Stimulated activated CD4-positive, alpha-beta T cell treated with anti-CD3 and anti-CD28 coated beads, Interleukin-12 subunit alpha, Interleukin-12 subunit beta, amount 100 ng/mL, for 48 hours (primary cell): ENCODE measurements at places on chromosomes 5 and 9.

GRCh38 chr9:127541865-127542264, 70.2 kb upstream of the STXBP1 start:
- DNase-seq = no peak

- DNase-seq = no peak
Observed at GRCh38 chr5:81820863-81821262, 70.0 kb upstream of the SSBP2 start.

DNA sequence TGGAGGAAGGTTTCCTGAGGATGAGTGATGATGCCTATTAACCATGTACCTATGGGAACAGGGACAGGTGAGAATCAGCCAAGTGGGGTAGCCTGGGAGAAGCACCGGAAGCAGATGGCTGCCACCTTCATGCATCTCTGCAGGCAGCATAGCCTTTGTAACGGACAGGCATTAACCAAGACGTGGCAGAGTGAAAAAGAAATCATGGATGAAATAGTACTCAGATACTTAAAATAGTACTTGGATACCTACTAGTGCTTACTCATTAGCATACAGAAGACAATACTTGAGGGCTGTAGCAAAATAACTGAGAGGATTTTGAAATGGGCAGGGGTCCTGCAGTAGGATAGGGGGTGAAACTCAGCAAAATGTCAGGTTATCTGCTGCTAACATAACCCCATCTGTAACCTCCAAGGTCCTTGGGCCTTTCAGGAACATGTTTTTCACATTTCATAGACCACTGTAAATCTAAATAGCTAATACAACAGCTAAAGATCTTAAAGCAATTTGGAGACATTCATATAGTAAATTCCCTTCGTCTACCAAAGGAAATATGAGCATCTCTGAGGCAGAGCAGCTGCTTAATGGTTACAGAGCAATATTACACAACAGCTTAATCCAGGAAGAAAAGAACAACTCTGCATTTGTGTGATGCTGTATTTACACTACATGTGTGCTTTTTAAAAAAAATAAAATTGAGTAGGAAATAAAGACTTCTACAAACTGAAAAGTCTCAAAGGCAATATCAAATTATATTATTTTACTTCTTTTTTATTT, 154.3 kb downstream of the NFIB start:
- DNase-seq = no peak

GRCh38 chr5:166992874-166993722, 1298.3 kb upstream of the WWC1 start:
- DNase-seq = no peak

GRCh38 chr5:12292610-12293204, 388.5 kb upstream of the CTNND2 start:
- no peak for DNase-seq

DNA sequence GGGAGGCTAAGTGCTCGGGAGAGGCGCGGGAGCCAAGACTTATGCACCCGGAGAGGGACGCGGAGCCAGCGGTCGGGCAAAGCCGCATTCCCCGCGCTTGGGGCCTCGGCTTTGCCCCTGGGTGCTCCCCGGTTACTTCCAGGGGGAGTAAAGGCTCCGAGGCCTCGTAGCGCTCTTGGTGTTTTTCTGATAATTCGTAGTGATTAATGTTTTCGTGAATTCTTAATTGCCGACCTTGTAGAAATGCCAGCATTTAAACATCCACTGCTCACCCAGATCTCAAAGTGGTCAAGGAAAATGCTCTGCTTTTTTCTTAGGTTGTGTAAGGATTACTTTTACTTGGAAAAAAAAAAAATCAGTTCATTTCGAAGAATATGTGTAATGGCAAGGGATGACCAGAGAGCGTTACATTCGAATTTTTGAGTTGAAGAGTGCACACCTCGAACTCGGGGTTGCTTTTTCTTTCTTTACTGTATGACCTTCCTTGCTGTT, 654 bp upstream of the TUT7 start:
- DNase-seq = no peak

- no peak for DNase-seq
Observed at GRCh38 chr5:98483301-98483685, 290.2 kb upstream of the RGMB start.

GRCh38 chr5:142984525-142984924, 214.3 kb downstream of the ARHGAP26 start:
- DNase-seq = no peak

DNA sequence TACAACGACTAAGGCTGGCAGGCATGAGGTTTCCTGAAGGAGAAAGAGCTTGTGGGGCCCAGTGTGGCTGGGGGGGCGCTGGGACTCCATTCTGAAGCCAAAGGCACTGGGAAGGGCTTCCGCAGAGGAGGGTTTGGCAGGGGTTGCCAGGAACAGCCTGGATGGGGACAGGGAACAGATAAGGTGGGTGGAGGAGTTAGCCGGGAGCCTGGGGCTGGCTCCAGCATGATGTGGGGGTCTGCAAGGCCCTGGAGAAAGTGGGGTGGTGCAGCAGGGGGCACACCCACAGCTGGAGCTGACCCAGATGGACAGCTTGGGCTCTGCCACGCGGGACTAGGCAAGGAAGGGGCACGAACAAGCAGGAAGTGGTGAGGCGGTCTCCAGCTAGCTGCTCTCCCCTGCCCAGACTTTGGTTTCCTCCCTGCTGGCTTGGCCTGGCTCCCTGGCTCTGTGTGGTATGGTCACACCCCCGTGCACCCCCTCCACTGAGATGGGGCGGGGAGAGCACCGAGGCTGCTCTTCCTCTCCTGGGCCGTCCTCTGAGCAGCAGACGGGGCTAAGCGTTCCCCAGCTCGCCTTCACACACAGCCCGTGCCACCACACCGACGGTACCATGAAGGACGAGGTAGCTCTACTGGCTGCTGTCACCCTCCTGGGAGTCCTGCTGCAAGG, at the start of gene LTC4S:
Gene LTC4S, plus strand, starts transcription at position 519 of the 672 bp plus-strand sequence. Its CDS starts 95 bp downstream, at position 614.
- DNase-seq = no peak

DNA sequence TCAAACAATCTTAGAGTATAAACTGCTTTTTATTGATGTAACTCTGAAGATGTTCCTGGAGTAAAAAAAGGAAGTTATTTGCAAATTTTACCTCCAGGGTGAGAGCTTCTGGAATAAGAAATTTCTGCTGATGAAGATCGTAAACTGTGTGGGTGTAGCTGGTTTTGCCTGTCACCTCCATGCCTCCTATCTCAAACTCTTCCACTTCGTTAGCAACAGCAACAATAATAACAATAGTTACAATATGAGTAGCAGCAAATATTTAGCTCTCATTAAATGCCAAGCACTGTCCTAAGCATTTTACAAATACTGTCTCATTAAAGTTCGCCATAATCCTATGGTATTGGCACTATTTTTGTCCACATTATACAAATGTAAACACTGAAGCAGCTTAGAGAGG, 57.9 kb downstream of the GCNT1 start:
- DNase-seq = no peak

DNA sequence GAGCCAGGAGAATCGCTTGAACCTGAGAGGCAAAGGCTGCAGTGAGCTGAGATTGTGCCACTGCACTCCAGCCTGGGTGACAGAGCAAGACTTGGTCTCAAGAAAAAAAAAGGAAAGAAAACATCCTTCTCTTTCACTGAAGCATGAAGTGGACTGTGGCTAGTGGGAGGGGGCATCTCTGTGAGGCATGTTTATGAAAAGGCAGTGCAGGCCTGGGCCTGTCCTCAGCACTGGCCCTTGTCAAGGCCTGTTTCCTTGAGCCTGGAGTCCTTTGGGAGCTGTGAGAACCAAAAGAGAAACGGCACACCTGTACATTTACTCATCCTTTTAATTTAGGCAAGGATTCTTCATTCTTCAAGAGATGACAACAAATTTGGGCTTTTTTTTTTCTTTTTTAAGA, 18.3 kb upstream of the FUBP3 start:
- DNase-seq = no peak

DNA sequence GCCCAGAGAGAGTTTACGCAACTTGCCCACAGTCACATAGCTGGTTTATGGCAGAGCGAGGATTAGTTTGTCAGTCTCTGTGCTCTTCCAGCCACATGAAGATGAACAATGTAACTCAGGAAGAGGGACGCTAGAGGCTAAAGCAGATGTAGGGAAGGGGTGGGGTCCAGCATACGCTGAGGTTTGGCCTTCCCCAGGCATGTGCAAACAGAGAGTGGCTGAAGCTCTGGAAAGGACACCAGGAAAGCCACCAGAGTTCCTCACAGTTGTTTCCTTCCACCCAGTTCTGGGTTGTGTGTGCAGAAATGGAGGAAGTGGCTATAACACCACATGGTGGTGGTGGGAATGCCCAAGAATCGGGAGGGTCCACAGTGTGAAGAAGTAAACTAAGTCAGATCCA, 60.0 kb downstream of the SNX18 start:
- no peak for DNase-seq

GRCh38 chr5:165631235-165631634, 2125.8 kb downstream of the MAT2B start:
- no peak for DNase-seq

DNA sequence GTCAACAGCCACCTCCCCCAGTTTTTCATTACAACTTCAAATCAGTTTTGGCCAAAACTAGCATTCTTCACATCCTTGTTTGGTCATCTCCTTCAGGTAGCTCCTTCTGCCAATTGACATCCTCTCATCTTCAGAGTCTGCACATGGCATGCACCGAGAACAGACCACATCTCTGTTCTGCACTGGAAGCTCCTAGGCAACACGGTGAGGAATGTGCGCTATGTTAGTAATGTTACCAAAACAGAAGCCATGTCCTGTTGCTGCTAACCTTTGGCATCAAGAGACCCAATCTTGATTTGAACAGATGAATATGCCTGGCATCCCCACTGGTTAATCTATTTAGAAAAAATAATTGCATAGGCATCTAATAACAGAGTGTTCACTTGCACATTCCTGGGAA, 5.1 kb upstream of the HK3 start:
- no peak for DNase-seq

DNA sequence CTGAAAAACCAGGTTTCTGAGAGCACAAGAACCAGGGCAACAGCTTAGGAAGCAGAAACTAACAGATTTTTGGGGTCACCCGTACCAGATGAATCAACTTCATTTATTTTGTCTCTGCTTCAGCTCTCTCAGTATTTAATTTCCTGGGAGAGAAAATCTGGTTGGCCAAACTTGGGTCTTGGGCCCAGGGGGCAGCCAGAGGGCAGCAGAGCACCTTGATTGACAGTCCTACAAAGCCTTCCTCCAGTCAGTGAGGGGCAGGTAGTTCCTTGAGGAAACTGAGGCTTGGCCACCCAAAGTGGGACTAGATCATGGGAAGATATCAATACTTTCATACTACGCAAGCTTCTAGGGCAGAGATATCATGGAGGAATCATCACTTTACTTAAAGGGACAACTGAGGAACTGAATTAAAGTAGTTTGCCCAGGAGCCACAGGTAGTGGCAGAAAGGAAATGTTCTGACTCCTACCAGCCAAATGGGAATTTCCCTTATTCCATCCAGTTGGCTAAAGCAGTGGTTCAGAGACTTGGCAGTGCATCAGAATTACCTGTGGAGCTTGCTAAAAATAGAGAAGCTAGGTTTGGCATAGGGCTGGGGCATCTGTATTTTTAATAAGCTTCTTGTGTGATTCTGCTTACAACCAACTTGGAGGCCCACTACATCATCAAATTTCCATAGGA, 21.5 kb upstream of the ARHGAP26 start:
- no peak for DNase-seq

GRCh38 chr5:149168276-149168906, 27.1 kb downstream of the ABLIM3 start:
- no peak for DNase-seq

DNA sequence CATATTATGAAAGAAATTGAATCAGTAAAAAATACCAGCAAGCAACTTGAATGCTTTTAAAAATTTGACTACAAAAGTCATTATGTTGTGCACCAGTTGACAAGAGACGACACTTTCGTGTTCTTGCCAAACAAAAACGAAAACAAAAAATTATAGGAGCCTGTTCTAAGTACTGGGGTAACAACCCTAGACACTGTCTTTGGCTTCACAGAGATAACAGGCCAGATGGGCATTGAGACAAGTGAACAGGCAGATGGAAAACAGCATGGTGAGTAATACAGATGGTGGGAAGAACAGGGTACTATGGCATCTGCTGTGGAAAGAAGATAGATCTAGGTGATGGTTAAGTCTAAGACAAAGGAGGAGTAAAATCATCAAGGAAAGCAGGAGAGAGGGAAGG, 99.0 kb downstream of the CDH12 start:
- no peak for DNase-seq

DNA sequence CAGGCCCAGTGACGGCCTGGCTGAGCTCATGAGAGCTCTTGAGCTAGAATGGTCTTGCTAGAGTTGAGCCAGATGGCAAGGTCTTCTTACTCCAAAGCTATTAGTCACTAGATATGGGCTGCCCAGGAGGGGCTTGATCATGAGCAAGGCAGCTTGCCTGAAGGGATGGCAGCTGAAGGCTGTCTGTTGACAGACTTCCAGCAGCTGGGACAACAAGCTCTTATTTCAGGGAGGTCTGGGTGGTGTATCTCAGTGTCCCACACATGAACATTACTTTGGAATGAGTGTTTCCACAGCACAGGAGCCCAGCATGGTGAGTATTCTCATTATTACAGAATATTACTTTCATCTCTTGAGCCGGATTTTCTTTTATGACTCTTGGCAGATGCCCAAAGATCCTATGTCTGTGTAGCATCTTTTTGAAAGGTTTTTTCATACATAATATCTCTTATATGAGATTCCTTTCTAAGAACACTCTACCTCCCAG, 414.1 kb downstream of the ARHGEF28 start:
- DNase-seq = no peak

DNA sequence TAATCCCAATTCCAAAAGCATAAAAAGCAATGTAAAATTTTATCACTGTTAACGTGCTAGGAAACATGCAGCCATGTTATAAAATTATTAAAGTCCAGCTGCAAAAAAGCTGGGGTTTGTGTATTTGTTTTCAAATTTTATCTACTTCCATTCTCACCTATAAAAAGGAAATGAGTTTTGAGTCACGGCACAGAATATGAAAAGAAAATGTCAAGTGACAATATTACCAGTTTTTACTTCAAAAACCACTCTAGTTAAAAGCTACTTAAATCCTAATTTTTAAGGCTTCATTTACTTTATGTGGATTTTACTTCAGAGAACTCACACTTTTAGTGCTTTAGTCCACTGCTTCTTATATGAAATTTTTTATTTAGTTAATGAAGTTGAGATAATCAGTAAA, 72.7 kb upstream of the IFNE start:
- DNase-seq = no peak

DNA sequence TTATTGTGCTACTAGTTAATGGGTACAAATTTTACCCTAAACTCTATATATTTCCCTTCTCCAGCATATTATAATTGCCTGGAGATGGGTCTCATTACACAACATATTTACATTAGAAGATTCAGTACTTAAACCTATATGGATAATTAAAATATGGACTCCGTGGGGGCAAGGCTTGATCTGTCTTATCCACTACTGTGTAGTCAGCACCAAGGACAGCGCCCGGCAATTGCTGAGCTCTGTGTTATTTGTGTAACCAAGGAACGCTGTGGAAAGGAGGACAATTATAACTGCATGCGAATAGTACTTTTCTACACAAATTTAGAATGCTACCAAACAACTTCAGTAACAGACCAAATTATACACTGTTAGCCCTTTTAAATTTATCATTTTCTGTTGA, 77.7 kb downstream of the DNAH5 start:
- peak; percentile 4 for DNase-seq

GRCh38 chr9:13735181-13735580, 455.7 kb upstream of the MPDZ start:
- DNase-seq = no peak

- no peak for DNase-seq
Observed at GRCh38 chr9:134040176-134040565, 14.9 kb downstream of the BRD3OS start.

- DNase-seq = no peak
Observed at GRCh38 chr9:6086006-6086655, 70.7 kb upstream of the RANBP6 start.

- no peak for DNase-seq
Observed at GRCh38 chr9:694092-694402, 147.4 kb upstream of the DMRT1 start.
